ENCODE measurements at places on chromosomes 2 and 18.

- DNase-seq = no peak
These were observed 56.8 kb downstream of the MRPL33 start for GRCh38 chr2:27828305-27828704.

- DNase-seq = no peak
These were observed 5.3 kb downstream of the TOGARAM2 start for GRCh38 chr2:28986429-28986828.

- no peak for DNase-seq
These were observed 80.6 kb downstream of the UXS1 start for GRCh38 chr2:106113361-106113966.

- peak; percentile 31 for DNase-seq
These were observed 110.0 kb upstream of the EPAS1 start for GRCh38 chr2:46187112-46187618.

DNA sequence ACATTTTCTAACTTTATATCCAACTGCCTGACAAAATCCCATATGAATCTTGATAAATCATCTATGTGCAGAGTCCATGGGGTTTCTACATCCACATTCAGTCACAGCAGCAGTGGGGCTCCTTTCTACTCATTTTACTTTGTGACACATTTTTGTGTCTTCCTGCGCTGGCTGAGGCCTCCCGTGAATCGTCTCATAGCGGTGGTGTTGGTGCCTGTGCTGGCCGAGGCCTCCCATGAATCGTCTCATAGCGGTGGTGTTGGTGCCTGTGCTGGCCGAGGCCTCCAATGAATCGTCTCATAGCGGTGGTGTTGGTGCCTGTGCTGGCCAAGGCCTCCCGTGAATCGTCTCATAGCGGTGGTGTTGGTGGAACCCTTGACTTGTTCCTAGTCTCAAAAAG, 17.0 kb downstream of the SNED1 start:
- no peak for DNase-seq

- DNase-seq = peak; percentile 79
These were observed at the start of gene PTPRN for GRCh38 chr2:219309278-219309677. Gene PTPRN (minus strand): TSS chr2:219309401. CDS start chr2:219309332, 69 bp downstream.

DNA sequence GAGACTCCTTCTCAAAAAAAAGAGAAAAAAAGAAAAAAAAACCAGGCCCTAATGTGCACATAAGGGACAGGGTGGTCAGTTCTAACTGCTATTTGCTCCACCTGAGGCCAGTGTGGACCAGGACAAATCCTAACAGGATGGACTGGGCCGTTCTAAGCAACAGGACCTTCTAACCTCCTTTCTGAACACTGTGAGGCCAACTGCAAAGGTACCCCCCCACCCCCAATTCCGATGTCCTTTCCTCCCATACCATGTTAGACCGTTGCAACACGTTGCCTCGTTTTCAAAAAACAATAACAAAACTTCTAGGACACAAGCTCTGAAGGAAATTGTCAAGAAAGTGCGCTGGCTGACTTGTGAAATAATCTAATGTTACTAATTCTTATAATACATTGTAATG, 1.2 kb downstream of the THAP4 start:
- no peak for DNase-seq

DNA sequence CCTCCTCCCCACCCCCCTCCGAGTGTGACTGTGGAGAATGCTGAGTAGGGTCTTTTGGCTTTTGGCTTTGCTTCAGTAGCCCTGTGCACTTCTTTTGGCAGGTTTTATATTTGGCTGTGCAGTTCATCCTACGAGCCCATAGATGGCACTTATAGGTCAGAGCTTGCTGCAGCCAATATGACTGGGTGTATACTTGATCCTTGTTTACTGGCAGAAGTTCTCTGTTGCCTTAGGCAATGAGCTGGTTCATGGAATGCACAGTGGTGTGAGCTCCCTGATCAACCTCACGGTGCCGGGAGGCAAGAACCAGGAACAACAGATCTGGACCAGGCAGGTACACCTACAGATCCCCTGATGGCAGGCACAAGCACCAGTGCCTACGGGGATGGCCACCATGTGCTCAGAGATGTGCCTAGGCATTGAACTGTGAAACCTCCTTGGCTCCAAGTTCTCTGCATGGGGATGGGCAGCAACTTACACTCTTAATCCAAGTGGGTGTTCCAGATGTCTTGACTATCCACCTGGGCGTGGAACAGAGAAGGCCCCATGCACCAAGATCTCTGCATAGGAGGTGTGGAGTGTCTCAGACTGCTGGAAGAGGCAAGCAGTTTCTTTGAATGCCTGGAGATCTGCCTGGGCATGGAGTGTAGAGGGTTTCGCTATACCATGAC, 190.4 kb downstream of the KIAA1328 start:
- DNase-seq = no peak

GRCh38 chr2:56299171-56299691, 115.4 kb downstream of the CCDC85A start:
- no peak for DNase-seq

DNA sequence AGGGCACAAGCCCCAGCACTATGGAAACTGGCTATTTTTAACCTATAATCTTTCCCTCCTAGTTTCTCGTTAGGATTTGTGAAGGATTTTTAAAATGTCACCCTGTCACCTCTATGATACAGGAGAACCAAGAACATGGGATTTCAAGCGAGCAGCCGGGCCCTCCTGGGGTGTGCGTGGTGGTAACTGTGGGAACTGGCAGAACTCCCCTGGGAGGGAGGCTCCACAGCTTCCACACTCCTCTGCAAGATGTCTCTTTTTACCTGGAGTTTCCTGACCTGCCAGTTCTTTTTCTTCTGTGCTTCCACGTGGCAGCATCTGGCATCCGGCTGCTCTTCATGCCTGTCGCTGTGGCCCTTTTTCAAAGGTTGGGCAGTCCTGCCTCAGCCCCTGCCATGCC, 386.3 kb upstream of the MYT1L start:
- DNase-seq = no peak

DNA sequence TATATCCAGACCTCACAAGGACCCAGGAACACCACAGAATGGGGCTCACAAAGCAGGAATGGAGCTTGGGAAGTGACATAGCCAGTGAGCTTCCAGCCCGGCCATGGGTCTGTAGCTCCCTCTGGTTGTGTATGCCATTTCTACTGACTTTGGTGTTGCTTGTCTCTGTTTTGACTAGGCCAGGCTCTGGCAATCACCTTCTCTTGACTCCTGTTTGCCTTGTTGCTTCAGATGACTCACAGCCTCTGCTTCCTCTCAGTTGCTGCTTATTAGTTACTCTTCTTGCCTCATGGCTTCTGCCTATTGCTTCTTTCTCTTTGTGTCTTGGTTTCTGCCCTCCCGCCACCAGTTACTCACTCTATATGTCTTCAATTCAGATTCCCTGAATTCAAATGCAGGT, 15.8 kb upstream of the IER3IP1 start:
- DNase-seq = no peak

GRCh38 chr2:227759411-227760118, 13.9 kb downstream of the SCYGR8 start:
- DNase-seq = no peak

DNA sequence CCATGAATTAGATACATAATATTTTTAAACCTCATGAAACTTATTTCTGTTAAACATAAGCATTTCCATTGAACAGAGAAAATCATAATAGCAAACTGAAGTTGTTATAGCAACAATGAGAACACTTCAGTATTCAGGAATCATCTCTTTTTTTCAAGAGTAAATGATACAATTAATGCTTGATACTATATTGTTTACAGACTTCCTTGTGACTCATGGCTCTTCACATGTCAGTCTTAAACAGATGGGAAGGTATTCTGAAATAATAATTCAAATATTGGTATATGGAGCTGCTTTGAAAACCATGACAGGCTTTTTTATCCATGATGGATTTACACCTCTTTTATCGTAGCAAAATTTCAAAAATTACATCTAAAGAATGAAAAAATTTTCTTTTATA, 226.5 kb upstream of the RBMS1 start:
- no peak for DNase-seq

- DNase-seq = no peak
These were observed 57.1 kb downstream of the PXDN start for GRCh38 chr2:1687254-1687653.

DNA sequence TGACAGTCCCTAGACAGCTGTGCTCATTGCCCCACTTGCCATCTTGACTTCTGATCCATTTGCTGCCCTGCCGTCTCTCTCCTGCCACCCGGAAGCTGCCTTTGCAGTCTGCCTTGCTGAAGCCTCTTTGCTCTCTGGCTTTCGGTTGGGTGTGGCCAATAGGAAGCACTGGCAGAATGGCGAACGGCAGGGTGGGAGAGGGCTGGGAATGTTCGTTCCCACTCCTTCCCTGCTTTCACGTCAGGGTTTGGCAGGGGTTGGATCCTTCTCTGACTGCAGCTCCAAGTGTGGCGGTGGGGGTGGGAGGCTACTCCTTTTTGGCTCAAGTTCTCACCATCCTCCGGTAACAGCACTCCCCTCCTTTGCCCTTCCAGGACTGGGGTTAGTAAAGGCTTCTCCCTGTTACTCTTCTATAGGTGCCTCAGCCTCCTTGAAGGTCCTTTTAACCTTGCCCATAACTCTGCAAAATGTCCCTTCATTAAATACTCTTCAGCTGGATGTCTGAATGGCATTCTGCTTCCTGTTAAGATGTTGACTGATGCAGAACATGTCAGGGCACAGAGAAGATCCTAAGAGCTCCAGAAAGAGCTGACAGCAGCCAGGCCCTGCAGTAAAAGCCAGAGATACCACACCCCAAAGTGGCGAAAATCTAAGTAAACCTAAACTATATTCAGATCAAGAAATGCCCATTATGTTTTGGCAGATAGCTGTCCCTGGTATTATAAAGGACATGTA, 299.7 kb downstream of the CDCA7 start:
- no peak for DNase-seq

- DNase-seq = no peak
These were observed 1.7 kb upstream of the DPP4 start for GRCh38 chr2:162075689-162076132.

- no peak for DNase-seq
These were observed 29.6 kb upstream of the TAF4B start for GRCh38 chr18:26196605-26197004.

DNA sequence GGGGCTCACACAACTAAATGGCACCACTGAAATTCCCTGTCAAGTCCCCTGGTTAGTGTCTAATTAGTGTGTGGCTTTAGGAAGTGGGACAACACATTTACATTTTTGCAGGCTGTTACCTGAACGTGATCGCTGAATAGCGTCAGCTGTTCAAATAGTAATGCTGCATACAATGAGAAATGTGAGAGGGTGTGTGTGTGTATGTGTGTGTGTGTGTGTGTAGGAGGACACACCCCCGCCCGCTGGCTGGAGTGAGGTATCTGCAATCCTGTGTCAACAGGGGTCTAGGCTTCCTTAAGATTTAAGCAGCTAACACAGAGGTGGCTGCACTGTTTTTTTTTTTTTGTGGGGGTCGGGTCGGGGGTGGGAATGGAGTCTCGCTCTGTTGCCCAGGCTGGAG, 4.8 kb upstream of the LYPD6B start:
- no peak for DNase-seq

DNA sequence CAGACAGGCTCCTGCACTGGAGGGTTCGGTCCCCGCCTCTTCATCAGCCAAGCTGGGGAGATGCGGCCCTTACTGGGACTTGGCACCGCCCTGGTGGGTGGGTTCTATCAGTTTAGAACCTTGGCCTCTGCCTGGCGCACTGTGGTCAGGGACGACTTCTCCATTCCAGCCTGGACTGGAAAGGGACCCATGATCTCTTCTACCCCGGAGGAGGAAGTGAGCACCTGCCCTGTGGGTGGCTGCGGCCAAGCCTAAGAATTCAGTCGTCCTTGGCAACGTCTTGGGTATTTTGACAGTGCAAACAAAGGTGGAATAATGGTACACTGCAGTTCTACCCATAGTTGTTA, 106.9 kb upstream of the CD302 start:
- DNase-seq = peak; percentile 71

- DNase-seq = no peak
These were observed 9.8 kb upstream of the LRRFIP1 start for GRCh38 chr2:237617587-237617982.

Data from Ammon's horn (tissue), 1 donor.